Anterior cingulate cortex (tissue), 58 donors: ENCODE measurements at places on chromosomes 2 and 18.

DNA sequence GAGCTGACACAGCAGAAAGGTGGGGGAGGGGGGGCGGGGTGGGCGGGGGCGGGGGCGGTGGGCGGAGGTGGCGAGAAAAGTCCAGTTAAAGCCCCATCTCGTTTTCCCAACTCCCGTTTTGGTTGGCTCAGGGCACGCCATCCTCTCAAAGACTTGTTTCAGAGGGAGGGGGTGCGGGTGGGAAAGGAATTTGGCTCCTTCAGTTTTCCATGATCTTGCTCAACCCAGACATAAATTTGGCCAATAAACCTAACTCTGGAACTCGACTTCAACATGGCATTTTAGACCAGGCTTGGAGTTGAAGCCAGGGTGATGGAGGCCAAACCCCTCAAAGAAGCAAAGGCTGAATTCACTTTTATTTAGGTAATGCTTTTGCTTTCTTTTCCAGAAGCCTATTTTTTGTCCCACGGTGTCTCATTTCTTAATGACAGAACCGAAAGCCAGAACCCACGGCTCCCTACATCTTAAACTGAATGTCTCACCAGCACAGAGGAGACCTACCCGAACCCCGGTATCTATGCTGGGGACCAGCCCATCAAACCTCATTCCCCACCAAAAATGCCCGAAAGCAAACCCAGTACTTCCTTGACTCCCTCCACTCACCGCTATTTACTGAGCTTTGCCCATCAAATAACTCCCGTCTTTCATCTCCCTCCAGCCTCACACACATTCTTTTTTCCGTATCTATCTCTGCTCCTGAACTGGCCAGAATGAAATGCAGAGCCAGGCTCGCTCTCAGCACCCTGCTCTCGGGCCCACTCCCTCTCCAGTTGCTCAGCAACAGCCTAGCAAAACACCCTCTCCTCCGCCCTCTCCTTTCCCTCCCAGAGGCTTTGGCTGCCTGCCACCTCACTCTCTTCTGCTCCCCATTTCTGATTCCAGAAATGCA is 4.3 kb downstream of the IGFBP5 start:
- peak; percentile 30 for DNase-seq

- no peak for DNase-seq
These were observed 2.6 kb upstream of the ZFP36L2 start for GRCh38 chr2:43228756-43229659.

- no peak for DNase-seq
These were observed 408.0 kb downstream of the TMEM182 start for GRCh38 chr2:103169861-103170260.

DNA sequence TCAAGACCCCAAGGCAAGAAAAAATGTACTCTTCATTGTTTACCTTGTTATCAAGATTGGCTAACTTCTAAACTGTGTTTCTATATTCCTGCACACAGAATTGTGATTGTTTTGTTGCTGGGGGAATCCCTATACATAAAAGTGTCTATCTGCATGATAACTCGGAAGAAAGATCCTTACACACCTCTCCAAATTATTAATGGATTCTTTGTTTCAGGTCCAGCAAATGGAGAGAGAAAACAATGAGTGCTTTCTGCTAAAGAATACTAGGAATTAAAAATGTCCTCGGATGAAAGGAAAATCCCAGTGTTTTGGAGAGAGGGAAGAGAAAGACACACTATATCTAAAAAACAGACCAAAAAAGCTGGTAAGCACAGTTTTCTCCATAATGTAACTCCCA is 6.2 kb upstream of the DAPL1 start:
- no peak for DNase-seq

DNA sequence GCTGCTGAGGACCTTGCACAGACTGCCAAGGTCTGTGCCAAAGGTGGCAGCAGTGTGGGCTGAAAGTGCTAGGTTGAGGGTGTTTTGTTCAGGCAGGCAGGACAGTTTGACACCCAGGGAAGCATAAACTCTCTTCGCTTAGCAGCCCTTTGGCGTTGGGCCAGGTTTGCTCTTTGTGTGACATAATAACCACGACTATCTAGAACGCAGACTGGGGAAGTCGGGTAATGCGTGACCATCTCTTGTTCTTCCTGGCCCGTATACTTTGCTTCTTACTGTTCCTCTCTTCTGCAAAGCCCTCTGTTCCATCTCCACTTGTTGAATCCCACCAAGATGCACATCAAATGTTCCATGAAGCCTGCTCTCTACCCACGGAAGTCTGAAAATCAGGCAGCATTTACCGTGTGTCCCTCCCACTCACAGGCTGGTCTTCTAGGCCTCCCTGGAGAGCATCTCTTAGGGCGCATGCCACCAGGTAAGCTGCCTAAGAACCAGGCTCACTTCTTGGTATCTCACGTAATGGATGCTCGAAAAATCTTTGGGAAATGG is 96.7 kb upstream of the LMAN1 start:
- DNase-seq: no peak

- DNase-seq: no peak
These were observed 193.7 kb downstream of the ARHGAP28 start for GRCh38 chr18:6923220-6923619.

DNA sequence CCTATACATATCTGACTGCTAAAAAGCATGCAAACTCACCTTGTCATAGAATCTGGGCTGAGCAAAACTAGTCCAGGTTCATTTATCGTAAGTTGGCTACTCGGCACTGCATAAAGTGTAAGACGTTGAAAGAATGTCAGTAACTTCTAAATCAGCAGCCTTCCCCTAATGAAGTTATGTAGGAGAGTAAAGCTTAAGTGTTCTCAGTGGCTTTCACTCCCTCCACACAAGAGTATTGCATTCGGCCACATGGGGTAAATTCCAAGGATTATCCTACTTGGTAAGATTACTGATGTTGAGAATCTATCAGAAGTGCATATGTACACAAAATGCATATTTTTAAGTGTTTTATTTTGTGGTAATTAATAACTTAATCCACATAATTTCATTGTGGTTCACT is 130.1 kb downstream of the LCLAT1 start:
- DNase-seq: no peak
